ENCODE measurements at places on chromosomes 7 and 10. TPM values are rescaled to one million over a fixed set of nuclear protein-coding genes. Genes with fewer than 3 reads are reported as not detected.

DNA sequence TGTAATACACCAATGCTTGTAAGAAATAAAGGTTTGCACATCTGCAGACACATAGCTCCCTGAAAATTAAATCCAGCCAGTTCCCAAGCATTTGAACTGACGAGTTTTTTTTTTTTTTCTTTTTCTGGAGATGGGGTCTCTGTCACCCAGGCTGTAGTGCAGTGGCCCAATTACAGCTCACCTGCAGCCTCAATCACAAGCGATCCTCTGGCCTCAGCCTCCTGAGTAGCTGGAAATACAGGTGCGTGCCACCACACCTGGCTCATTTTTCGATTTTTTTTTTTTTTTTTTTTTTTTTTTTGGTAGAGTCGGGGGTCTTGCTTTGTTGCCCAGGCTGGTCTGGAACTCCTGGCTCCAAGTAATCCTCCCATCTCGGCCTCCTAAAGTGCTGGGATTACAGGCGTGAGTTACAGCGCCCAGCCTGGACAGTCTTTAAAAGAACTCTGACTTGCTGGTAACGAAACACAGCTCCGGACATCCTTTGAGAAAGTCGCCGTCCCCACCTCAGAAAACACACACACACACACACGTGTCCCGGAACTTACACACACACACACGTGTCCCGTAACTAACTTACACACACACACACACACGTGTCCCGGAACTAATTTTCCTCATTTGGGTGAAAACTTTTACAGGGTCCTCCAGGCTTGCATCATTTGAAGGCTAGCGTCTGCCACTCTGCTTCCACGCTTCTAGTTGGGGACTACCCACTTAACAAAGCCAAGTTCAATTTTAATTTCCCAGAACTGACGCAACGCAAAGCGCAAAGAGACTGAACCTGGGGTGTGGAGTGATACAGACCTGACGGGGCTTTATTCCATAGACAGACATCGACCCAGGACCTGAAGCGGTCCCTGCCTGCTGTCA lies 18.6 kb downstream of the OCM2 start:
- no peak for DNase-seq

DNA sequence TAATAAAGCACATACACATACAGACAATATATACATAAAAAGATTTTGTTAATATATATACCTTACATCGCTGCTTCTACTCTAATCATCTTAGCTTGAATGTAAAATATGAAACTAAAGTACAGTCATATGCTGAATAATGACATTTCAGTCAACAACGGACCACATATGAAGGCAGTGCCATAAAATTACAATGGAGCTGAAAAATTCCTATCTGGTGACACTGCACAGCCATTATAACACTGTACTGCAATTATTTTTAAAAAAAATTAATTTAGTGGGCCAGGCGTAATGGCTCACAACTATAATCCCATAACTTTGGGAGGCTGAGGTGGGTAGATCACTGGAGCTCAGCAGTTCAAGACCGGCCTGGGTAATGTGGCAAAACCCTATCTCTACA lies 122.3 kb downstream of the JMJD1C start:
- DNase-seq = no peak

- DNase-seq = no peak
Measured at GRCh38 chr10:16559236-16559773, 37.6 kb upstream of the C1QL3 start.

DNA sequence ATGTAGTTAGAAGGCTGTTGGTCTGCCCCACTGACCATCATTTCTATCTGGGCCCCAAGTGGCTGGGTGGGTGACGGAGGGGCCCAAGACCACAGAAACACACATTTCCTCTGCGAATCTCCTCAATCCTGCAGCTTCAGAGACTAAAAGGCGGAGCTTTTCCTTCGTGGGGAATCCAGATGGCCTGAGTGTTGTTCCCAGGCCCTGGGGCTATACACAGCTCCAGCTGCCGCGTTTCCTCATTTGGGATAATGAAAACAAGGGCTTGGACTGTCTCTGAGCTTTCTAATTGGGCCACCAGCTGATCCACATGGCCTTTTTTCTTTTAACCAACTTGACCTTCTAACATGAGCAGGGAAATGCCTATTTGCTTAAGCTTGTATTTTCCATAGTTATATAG lies 339.9 kb downstream of the CXCL12 start:
- no peak for DNase-seq

DNA sequence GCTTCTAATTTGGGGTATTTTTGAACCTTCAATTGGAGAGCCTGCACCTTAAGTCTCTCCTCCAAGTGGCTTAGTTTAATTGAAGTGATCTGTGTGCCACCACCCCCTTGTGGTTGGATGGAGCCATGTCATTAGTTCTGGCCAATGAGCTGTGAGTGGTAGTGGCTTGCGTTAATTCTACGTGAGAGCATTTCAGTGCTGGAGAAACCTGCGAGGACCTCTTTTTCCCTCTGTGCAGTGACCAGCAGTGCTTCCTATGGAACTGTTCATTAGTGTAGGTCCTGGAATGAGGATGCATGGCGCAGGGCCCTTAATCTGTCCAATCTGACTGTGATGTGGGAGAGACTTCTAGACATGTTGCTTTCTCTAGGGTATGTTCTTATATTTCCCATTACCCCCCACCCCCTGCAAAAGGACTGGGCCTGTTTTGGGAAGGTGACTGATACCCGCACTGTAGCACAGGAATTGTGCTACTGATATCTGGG lies 3.8 kb downstream of the HILPDA start:
- DNase-seq = no peak

DNA sequence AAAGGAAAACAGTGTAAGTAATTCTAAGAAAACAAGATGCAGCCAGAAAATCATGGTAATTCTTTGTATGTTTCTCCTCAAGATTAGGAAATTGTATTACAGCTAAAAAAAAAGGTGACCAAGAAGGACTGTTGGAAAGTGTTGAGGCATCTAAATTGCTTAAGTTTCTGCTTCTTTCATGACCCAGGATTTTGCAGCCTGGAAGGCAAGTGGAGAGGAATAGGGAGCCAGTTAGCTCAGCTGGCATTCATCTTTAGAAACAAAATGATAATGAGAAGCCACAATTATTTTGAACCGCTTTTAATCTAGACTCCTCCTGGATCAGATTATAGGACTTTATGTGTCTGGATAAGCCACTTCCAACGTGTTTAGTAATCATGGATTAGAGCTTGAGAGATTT lies 56.8 kb upstream of the TMEM229A start:
- DNase-seq = no peak

CDK1 gene
- 9.1 TPM for total RNA-seq

TMEM176A gene
- total RNA-seq = 47.7 TPM

ABCA13 gene
- total RNA-seq = 0.37 TPM

ZNF485 gene
- 13.1 TPM for total RNA-seq

IMPDH1 gene
- total RNA-seq = 198 TPM
